Amniotic epithelial cell (primary cell): ENCODE measurements at places on chromosomes 11 and 22.

- peak; percentile 94 for DNase-seq
Measured at GRCh38 chr11:122367809-122368231, 251.8 kb upstream of the BLID start.

DNA sequence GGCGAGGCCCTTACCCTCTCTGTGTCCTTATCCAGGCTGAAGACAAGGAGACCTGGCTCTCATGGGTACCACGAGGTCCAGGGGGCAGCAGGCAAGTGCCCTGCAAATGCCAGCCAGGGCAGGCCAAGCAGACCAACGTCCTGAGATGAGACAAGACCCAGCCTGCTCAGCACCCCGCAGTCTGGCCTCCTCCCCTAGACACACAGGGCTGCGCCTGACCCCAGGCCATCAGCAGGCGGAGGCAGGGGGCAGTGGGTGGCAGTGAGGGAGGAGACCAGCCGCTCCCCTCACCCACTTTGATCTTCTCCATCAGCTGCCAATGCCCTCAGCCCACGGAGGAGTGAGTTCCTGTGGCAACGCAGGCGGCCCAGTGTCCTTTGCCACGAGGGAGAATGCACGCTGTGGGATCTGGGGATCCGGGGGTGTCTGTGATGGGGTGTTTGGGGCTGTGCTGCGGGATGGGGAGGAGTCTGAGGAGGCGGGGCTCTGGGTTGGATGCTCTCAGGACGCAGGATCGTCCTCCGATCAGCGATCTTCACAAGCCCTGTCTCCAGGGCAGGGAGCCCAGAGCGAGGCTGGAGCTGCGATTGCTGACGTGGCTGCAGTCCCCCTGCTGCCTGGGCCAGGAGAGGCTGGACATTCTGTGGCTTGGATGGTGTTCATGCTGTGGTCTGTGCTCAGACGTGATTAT, 30.5 kb upstream of the PPARA start:
- peak; percentile 53 for DNase-seq

DNA sequence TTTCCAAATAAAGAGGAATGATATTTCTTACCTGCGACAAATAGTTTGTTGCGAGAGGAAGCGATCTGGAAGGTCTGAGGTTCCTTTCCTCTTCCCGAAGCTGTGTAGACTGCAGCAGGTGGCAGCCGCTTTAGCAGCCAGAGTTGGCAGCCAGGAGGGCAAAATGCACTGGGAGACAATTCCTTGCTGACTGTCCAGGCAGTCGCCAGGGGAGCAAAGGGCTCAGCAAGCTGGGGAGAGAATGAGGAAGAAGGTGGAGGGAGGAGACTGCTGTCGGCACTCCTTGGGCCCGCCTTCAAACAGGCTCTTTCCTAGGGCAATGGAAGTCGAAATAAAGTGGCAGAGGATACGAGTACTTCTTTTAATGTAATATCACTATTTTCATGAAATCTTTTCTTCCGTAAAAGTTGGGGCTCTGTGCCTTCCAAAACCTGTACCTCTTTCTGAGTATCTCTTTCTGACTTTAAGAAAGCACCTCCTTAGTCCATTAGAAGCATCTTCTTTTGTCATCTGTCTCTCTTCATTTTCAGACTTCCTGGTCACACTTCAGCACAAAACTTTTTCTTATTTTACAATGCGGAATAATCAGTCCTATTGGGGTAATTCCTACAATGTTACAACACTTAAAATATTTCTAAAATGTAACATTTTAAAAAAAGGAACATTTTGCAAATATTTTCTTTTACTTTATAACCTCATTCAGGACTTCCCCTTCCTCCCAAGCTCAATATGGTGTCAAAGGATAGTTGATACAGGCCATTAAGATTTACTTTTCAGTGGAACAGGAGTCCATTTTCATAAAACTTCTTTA, at the start of gene IL18:
Gene IL18 (minus strand): TSS at position 220 of the 811 bp plus-strand sequence. CDS start 9,041 bp downstream, outside the sequence.
- DNase-seq = no peak

GRCh38 chr11:98800696-98801095, 220.1 kb upstream of the CNTN5 start:
- no peak for DNase-seq

- DNase-seq = no peak
Measured at GRCh38 chr11:23010790-23011335, 150.6 kb upstream of the CCDC179 start.

- no peak for DNase-seq
Measured at GRCh38 chr11:111652184-111652583, 49.9 kb downstream of the SIK2 start.

GRCh38 chr11:76892306-76892705, 31.6 kb downstream of the ACER3 start:
- DNase-seq = no peak

DNA sequence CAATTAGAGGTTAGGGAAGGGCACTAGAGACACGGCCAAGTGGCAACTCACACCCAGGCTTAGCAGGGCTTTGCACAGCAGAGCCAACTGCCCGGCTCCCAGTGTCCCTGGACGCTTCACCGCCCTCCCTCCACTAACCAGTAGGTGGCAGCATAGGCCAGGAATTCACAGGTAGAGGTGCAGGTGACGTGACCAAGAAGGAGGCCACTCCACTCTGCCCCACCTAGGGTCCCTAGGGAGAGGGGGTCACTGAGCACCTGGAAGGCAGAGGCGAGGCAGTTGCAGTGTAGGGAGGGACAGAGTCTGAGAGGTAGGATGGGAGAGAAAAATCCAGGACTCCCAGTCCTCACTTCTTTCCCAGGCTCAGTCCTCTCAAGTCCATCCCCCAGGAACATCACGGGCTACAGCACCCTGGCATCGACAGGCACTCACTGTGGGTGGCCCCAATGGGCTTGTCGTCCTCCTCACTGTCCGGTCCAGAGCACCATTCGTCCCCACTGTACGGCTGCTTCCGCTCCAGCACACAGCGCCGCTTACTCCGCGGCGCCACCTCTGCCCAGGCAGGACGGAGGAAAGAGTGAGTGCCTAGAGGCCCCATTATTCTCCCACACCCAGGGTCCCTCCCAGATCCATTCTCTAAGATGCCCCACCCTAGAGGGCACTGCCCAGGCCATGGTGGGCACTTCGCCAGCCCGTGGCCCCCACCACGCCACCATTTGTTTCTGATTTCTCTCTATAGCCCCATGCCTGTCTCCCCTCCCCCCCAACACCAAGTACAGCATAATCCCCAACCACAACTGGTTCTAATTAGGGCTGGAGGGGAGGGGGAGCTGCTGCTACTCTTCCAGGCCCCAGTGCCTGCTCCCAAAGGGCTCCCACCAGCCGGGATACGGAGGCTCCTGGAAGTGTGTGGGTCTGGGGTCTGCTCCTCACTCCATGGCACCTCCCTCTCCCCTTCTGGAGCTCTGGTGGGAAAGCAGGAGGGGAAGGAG, 18.4 kb downstream of the BCL9L start:
- peak; percentile 58 for DNase-seq

- DNase-seq = no peak
Measured at GRCh38 chr22:44859641-44860040, 107.3 kb downstream of the ARHGAP8 start.

- no peak for DNase-seq
Measured at GRCh38 chr11:9155930-9156329, 64.5 kb upstream of the SCUBE2 start.

GRCh38 chr11:66218036-66218435, 50.4 kb upstream of the RAB1B start:
- DNase-seq = no peak

GRCh38 chr11:76148941-76149613, 57.2 kb downstream of the WNT11 start:
- no peak for DNase-seq

- no peak for DNase-seq
Measured at GRCh38 chr11:46143049-46143806, 22.0 kb upstream of the PHF21A start.

- no peak for DNase-seq
Measured at GRCh38 chr11:113781682-113782081, 2.1 kb downstream of the CLDN25 start.

DNA sequence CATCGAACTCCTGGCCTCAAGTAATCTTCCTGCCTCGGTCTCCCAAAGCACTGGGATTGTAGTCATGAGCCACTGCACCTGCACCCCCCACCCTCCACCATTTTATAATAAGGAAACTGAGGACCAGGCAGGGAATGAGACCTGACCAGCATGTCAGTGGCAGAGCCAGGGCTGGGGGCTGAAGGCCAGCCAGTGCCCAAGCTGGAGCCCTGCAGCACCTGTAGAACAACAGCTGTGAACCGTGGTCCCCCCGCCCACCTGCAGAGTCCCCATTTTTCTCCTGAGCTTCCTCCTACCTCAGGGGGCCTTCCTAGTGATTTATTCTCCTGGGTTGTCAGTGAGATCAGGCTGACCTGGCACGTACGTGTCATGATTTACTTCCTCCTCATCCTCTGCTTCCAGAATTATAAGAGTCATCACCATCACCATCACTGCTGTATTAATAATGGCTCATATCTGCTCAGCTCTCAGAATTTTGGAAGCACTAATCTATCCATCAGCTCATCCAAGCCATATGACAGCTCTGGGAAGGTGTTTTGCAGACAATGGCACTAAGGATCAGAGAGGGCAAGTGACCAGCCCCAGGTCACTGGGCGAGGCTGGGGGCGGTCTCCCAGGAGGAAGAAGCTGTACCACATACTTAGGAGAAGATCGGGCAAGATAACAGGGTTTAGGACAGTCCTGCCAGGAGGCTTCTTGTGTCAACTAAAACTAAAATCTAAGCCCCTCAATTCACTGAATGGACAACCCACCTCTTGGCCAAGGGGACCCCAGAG, 5.5 kb upstream of the SLCO2B1 start:
- DNase-seq = no peak

- DNase-seq = peak; percentile 91
Measured at GRCh38 chr22:41052661-41053490, 39.5 kb upstream of the EP300 start.

DNA sequence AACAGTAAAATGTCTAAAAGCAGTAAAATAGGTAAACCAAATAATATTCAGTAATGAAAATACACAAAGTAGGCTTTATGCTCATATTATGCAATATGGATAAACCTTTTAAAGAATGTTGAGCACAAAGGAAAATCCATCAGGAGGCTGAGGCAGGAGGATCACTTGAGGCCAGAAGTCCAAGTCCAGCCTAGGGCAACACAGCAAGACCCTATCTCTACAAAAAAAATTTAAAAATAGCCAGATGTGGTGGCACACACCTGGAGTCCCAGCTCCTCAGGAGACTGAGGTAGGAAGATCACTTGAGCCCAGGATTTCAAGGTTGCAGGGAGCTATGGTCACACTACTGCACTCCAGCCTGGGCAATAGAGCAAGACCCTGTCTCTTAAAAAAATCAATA, 17.7 kb upstream of the LMO2 start:
- no peak for DNase-seq

DNA sequence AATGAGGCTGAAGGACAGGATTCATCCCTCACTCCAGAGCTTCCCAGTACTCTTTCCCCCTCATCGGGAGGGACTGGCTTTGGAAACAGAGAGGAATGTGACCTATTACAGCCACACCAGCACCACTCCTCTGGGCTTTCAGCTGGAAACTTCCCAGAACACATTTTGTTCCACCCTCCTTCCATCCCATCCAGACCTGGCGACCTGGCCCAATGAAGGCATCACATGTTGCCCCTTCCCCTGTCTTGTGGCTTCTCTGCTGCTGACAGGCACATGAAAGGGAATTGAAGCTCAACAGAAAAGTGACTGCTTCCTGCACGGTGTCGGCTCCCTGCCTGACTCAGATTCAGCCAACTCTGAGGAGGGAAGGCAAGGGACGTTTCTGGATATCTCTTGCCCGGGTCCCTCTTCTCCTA, 19.1 kb downstream of the IRAG1 start:
- no peak for DNase-seq

DNA sequence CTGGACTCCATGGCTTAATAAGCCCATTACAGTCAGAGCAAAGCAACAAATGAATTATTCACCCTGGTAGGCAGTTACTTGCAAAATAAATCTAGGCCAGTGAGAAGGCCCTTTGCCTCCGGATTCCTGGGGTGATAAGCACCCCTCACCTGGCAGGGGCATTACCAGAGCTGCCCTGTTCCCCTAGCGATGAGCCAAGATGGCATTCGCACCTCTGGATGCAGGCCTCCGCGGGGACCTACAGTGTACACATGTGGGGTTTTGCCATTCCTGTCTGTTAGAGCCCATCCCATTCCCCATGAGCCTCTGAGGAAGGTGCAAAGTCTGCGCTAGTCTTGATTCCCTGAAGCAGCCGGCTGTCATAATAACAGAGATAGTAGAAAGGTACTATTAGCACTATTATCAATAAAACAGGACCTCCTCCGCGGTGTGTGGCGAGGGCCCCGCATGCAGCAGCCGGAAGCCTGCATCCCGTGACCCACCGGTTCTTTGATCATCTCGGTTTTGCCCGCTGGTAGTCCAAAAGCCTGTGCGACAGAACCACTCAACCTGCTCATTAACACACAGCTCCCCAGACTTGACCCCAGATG, 344.3 kb downstream of the BRD1 start:
- no peak for DNase-seq

GRCh38 chr11:8793114-8793777, 110.7 kb downstream of the RPL27A start:
- DNase-seq = peak; percentile 69

DNA sequence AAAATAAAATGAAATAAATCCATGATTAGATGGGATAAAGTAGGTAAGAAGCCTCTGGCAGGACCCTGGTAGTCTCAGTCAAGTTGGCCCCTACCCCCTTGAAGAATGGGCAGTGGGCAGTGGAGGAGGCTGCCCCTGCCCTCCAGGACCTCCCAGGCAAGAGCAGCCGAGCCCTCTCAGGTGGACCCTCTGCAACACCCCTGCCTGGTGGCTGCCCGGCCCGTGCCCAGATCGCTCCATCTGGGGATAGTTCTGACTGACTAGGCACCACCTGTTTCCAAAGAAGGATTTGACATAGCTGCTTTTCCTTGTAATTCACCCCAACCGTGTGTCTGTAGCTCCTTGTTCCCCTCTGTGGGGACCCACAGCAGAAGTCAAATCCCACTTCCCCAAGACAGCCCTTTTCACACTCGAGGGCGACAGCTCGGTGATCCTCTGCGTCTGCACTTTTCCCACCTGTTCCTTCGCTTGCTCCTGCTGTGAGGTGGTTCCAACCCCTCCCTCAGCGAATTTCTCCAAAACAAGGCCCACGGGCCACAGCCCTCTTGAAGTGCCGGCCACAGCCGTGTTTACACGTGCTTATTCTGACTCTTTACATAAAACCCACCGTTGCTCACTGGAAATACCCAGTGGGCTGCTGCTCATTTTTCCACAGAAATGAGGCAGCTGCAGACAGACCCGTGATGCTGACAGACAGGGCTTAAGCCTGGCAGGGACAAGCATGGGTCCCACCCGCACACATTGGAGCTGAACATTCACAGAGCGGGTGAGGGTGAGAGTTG, 5.5 kb upstream of the TMPRSS13 start:
- no peak for DNase-seq

GRCh38 chr11:44400431-44400830, 90.5 kb upstream of the ALX4 start:
- no peak for DNase-seq

- DNase-seq = no peak
Measured at GRCh38 chr11:68049509-68050370, 10.9 kb downstream of the TCIRG1 start.
